ENCODE measurements at places on chromosomes 2 and 18.

- no peak for DNase-seq
Measured at GRCh38 chr2:149860276-149860921, 272.8 kb upstream of the MMADHC start.

GRCh38 chr2:206045251-206045650 is 40.7 kb downstream of the INO80D start:
- DNase-seq = no peak

DNA sequence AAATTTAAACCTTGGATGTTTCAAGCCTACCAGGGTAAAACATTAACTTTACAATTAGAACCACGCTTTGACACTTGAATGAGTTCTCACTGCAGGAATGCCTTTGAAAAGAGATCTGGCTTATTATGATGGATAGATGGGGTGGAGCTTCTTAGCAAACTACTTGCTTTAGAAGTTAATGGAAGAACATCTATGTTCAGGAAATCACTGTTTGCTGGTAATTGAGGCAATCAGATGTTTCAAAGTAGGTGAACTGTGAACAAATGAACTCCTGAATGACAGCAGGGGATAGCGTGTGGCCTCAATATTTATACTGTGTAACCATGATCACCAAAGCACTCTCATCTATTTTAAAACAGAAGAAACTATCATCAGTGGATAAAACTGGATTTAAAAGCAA is 383.6 kb downstream of the PIK3C3 start:
- DNase-seq = no peak

DNA sequence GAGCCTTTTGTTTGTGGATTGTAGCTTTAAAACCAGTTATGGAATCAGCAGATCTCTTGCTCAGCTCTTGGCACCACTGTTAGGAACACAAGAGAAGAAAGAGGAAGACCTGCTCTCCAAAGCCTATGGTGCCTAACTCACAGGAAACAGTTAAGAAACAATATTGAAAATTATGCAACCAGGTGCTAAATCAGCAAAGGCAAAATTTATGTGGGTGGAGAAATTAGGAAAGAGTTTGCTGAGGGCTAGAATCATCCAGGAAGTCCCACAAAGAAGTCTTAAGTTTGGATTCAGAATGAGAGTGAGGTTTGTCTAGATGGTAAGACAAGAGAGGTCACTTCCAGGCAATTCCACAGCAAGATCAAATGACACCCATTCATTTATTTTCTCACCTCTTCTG is 49.4 kb downstream of the AOX1 start:
- DNase-seq = no peak

GRCh38 chr18:26397019-26397418 is 151.3 kb downstream of the KCTD1 start:
- DNase-seq = no peak

- DNase-seq = peak; percentile 36
Measured at GRCh38 chr2:68925295-68925896, 27.3 kb downstream of the GKN2 start.

GRCh38 chr2:45979065-45979464 is 318.1 kb upstream of the EPAS1 start:
- no peak for DNase-seq

DNA sequence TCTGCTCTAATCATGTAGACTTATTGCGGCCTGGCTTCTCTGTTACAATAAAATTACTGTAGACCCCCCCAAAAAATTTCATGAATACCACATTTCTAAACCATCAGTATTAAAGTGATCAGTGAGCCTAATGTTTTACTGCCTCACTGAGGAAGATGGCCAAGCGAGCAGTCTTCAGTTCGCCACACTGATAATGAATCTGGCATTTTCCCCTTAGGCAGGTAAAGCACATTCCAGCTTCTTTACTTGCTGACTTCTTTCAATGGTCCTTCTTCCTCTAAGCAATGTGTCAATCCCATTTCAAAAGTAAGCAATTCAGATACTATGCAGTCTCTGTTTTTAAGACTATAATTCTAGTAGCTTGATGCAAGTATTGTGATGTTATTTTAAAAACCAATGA is 137.6 kb downstream of the LAMA1 start:
- DNase-seq = no peak

GRCh38 chr18:78679031-78679430 is 300.6 kb upstream of the SALL3 start:
- DNase-seq = no peak

Data from D721Med (cell line).